Activated CD8-positive, alpha-beta memory T cell treated with anti-CD3 and anti-CD28 coated beads, Interleukin-2, amount 50 U/mL, for 48 hours (primary cell): ENCODE measurements at places on chromosomes 12 and 14.

DNA sequence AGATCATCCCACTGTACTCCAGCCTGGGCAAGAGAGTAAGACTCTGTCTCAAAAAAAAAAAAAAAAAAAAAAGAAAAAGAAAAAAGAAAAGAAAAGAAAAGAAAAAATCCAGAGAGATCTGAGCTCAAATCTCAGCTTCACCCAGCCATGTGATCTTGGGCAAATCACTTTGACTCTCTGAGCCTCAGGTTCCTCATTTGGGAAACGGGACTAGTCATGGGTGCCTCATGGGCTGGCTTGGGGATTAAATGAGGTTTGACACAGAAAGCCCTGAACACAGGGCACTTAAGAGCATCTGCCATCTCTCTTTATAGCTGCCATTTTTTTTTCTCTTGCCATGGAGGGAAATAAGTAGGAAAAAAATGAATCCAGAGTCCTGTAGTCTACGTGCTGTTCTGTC is 86.2 kb upstream of the MYL2 start:
- DNase-seq = no peak

- DNase-seq = no peak
These were observed 111.9 kb downstream of the LRFN5 start for GRCh38 chr14:41718477-41719166.

- DNase-seq = no peak
These were observed 163.3 kb downstream of the TMTC3 start for GRCh38 chr12:88305254-88305890.

GRCh38 chr14:43579671-43580070 is 927.4 kb downstream of the FSCB start:
- no peak for DNase-seq

GRCh38 chr12:70196811-70197281 is 46.4 kb upstream of the CNOT2 start:
- no peak for DNase-seq

DNA sequence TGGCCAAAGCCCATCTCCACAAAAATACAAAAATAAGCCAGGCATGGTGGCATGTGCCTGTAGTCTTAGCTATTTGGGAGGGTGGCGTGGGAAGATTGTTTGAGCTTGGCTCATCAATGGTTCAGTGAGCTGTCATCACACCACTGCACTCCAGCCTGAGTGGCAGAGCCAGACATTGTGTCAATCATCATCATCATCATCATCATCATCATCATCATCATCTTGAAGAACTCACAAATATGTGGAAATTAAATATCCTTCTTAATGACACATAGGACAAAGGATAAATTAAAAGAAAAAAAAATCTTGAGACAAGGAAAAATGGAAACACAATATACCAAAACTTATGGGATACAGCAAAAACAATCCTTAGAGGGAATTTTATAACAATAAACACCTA is 132.5 kb downstream of the LRFN5 start:
- DNase-seq = no peak

GRCh38 chr12:52581481-52581880 is 7.8 kb upstream of the KRT74 start:
- no peak for DNase-seq

DNA sequence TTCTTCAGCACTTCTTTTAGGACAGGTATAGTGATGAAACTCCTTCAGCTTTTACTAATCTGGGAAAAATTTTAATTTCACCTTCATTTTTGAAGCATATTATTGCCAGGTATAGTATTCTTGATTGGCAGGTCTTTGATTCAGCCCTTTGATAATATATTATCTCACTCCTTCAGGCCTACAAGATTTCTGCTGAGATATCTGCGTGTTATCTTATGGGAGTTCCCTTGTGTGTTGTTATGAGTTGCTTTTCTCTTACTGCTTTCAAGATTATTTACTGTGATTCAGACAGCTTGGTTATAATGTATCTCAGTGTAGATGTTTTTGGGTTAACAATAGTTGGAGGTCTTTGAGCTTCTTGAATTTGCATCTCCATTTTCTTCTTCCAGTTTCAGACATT is 87.4 kb downstream of the ATF7IP start:
- no peak for DNase-seq

DNA sequence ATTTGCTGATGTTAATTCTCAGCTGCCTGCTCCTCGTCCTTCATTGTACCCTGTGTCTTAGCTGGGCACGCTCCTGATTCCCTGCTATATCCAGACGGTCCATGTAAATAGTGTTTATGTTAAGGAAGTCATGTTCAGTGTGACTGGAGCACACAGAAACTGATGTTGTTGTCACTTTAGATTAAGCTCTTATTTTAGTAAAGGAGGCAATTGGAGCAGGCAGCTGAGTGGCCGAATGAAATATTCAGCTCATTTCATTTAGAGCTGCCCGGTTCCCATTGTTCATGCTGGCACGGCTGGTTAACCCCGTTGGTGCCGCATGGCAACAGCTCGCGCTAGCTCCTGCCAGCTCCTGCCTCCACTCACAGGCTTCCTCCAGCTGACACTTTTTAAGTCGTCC is 446.8 kb upstream of the SOX5 start:
- DNase-seq = no peak

- no peak for DNase-seq
These were observed 22.2 kb downstream of the A2ML1 start for GRCh38 chr12:8844665-8845064.

GRCh38 chr14:22685467-22685866 is 41.3 kb upstream of the OR6J1 start:
- no peak for DNase-seq

- no peak for DNase-seq
These were observed 80.6 kb upstream of the STRN3 start for GRCh38 chr14:31106768-31107167.

DNA sequence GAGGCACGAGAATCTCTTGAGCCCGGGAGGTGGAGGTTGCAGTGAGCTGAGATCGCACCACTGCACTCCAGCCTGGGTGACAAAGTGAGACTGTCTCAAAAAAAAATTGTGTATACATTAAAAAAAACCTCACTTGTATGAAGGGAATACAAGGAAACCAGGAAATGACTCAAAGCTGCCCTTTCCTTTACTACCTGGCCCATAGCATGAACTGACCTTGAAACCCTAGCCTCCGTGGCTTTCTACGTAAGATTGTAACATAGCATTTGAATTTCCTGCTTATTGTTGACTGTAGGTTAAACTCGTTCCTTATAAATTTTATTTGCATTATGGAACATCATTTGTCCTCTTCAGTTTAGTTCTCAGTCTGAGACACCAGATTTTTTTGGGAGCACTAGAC is 9.1 kb upstream of the DDX47 start:
- no peak for DNase-seq

DNA sequence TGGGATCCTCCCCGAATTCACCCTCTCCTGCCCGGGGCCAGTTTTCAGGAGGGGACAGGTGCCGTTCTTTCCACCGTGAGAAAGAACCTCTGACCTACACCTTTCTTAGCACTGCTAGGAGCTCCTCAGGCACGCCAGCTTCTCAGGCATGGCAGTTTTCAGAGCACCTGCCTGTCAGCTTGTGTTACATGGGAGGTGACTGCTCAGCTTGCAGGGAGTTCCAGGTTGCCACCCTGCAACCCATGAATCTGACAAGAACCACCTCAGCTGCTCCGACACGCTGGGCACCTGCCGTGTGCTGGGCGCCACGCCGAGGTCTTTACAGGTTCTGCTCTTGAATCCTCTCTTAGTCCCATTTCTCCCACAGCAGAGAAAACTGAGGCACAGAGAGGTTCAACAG is 12.9 kb downstream of the BRI3BP start:
- no peak for DNase-seq

GRCh38 chr14:35380794-35381193 is 23.8 kb downstream of the NFKBIA start:
- DNase-seq = no peak

GRCh38 chr12:63752841-63753240 is 26.9 kb upstream of the RXYLT1 start:
- no peak for DNase-seq

DNA sequence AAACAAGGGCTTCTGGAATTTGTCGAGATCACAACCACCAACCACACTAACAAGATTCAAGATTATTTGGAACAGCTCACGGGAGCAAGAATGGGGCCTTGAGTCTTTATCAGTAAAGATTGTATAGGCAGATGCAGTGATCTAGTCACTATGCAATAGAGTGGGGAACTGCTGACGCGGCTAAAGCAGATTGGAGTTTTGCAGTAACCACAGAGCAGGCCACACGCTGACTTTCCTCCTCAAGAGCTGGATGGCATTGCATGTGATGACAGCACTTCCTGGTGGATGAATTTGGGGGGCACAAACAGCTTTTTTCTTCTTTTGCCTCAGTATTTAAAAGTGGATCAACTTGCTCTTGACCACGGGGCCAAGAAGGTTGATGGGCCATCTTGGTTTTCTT is 46.0 kb downstream of the KCNK13 start:
- DNase-seq = no peak

DNA sequence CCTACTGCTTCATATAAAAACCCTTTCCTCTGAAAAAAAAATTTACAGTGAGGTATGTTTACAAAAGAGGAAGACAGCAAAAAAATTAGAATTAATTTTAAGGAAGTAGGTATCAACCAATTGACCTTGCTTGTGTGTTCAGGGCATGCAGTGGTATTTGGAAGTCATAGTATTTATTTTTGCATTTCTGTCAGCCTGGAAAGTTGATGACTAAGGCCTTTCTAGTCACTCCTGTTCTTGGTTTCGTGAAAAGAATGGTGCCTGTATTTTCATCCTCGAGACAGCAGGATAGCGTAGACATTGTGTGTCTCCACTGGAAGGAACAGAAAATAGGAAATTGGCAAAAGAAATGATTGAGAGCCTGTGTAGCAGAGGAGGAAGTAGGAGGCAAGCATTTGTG is 24.5 kb downstream of the SLC16A7 start:
- no peak for DNase-seq

- no peak for DNase-seq
These were observed 460.8 kb downstream of the BCAT1 start for GRCh38 chr12:24488091-24488596.

- no peak for DNase-seq
These were observed 115.2 kb downstream of the KSR2 start for GRCh38 chr12:117853600-117853999.

GRCh38 chr14:105303949-105304348 is 3.1 kb upstream of the BRF1 start:
- no peak for DNase-seq

- peak; percentile 68 for DNase-seq
These were observed 14.6 kb upstream of the RBM19 start for GRCh38 chr12:113980537-113981337.

DNA sequence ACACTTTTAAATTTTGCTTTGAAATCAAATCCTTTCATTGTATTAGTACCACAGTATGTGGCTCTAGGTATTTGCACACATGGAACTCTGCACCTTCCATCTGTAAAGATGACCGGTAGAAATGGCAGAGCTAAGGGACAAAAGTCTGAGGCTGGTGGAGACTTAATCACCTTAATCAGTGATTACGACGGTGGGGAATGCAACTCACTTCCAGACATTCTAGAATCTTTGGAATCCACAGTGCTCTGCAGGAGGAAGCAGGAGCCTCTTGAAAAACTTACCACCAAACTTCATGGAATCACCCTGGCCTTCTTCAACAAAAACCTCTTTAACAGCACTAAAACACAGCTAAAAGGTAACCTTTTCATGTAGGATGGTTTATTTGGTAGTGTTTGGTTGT is 3.9 kb upstream of the DACT1 start:
- DNase-seq = no peak

DNA sequence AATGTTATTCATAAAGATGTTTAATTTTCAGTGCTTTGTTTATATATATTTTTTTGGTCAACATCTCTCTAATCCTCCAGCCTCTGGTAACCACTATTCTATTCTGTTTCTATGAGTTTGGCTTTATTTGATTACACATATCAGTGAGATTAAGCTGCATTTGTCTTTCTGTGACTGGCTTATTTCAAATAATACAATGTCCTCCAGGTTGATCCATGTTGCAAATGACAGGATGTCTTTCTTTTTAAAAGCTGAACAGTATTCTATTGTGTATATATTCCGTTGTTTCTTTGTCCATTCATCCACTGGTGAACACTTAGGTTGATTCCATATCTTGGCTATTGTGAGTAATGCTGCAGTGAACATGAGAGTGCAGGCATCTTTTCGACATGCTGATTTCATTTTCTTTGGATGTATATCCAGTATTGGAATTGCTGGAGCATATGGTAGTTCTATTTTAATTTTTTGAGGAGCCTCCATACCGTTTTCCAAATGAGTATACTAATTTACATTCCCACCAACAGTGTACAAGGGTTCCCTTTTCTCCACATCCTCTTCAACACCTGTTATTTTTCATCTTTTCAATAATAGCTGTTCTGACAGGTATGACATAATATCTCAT is 142.4 kb downstream of the PRKCH start:
- no peak for DNase-seq

GRCh38 chr12:2117541-2117940 is 64.8 kb downstream of the CACNA1C start:
- DNase-seq = no peak

DNA sequence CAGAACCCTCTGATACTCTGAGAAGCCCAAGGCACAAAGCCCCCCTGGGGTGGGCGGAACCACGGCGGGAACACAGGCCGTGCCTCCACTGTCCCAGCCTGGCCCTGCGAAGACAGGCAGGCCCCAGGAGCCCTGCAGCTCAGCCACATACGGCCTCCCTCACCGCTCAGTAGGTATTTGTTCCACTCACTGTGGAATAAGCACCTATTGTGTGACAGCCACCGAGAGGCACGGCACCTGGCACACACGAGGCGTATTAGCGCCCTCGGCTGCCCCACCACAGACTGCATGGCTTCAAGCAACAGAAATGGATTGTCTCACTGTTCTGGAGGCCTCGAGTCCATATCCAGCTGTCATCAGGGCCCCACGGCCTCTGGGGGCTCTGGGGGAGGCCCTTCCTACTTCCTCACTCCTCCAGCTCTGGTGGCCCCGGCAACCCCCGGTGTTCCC is 66.3 kb downstream of the NCOR2 start:
- no peak for DNase-seq

- no peak for DNase-seq
These were observed 4.1 kb downstream of the IFI27 start for GRCh38 chr14:94114589-94115057.

- no peak for DNase-seq
These were observed 25.5 kb upstream of the GSC start for GRCh38 chr14:94795372-94795771.

- DNase-seq = no peak
These were observed 217.8 kb downstream of the KIF26A start for GRCh38 chr14:104356020-104356737.

- DNase-seq = no peak
These were observed 18.9 kb upstream of the C12orf71 start for GRCh38 chr12:27101290-27101689.

DNA sequence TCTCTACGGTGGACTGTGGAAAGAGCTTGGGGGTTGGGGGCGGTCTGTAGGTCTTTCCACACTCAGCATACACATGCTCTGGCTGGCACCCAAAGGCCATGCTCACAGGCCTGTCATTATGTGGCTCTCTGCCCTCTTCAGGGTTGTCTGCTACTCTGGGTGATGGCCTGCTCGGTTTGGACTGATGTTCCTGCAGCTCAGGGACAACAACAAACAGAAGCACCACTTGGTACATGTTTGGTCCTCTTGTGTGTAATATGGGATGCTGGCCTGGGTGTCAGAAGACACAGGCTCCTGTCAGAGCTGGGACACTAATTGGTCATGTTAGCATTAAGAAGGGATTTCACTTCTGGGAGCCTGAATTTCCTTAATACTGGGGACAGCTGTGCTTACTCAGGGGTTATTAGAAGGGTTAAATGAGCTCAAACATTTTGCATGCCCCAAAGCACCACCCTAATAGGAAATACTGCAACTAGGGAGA is 32.7 kb upstream of the SELPLG start:
- no peak for DNase-seq

GRCh38 chr12:93954166-93955112 is 193.9 kb upstream of the PLXNC1 start:
- no peak for DNase-seq
